ENCODE measurements at places on chromosomes 6 and 20.
A peak's percentile ranks its signal among the peaks of the same experiment; 100 is the strongest.

GRCh38 chr20:45354423-45355208, 6.4 kb upstream of the SDC4 start:
- DNase-seq = no peak

- DNase-seq = no peak
Observed at GRCh38 chr6:168784426-168784825, 343.4 kb downstream of the SMOC2 start.

GRCh38 chr6:136975089-136975715, 53.1 kb downstream of the SLC35D3 start:
- DNase-seq = no peak

- no peak for DNase-seq
Observed at GRCh38 chr6:160039441-160039840, 70.6 kb downstream of the IGF2R start.

- DNase-seq = peak; percentile 58
Observed at GRCh38 chr6:26043384-26044139, 43.7 kb upstream of the HFE start.

- DNase-seq = no peak
Observed at GRCh38 chr6:68632734-68633133, 2.3 kb upstream of the ADGRB3 start.

All from effector CD8-positive, alpha-beta T cell (primary cell).